HFFc6 (cell line): ENCODE measurements at places on chromosomes 1 and 21. TPM values are rescaled to one million over a fixed set of nuclear protein-coding genes. Genes with fewer than 3 reads are reported as not detected.

- no peaks in the 10 kb centered on the region; the same call in none of the 2 replicates for H3K27me3 ChIP-seq
- no peaks in the 10 kb centered on the region for H3K4me1 ChIP-seq
- H3K4me3 ChIP-seq: no peak overlapping the region
- H3K36me3 ChIP-seq: no peaks in the 10 kb centered on the region
- no peak overlapping the region for H3K27ac ChIP-seq
These were observed 300.3 kb downstream of the GRIK1 start for GRCh38 chr21:29639366-29640079.

Gene PROK1
- not detected in 3 replicates for total RNA-seq

Gene KLHDC9
- 2.1 to 3.4 TPM (median 2.1 TPM) in 3 replicates for total RNA-seq

GRCh38 chr21:36773995-36774394 lies 75.1 kb downstream of the SIM2 start:
- peaks cover 11% of the 10 kb centered on the region for H3K4me1 ChIP-seq
- H3K27me3 ChIP-seq: no peaks in the 10 kb centered on the region
- no peak for DNase-seq
- no peaks in the 10 kb centered on the region for H3K36me3 ChIP-seq

GRCh38 chr21:45074818-45075595 lies 627 bp downstream of the ADARB1 start:
- no peak overlapping the region for H3K27ac ChIP-seq
- H3K27me3 ChIP-seq: peaks cover 18% of the 10 kb centered on the region
- H3K4me3 ChIP-seq: peak overlapping the region; percentile 76
- H3K36me3 ChIP-seq: no peaks in the 10 kb centered on the region
- no peak for DNase-seq

Gene MPC2
- total RNA-seq: 106 to 116 TPM (median 109 TPM) in 3 replicates

- H3K36me3 ChIP-seq: no peaks in the 10 kb centered on the region
- peak overlapping the region; percentile 97 for H3K4me3 ChIP-seq
- DNase-seq: no peak
- peak overlapping the region; percentile 92 for H3K27ac ChIP-seq
These were observed 549 bp downstream of the PARS2 start for GRCh38 chr1:54763816-54764132.

DNA sequence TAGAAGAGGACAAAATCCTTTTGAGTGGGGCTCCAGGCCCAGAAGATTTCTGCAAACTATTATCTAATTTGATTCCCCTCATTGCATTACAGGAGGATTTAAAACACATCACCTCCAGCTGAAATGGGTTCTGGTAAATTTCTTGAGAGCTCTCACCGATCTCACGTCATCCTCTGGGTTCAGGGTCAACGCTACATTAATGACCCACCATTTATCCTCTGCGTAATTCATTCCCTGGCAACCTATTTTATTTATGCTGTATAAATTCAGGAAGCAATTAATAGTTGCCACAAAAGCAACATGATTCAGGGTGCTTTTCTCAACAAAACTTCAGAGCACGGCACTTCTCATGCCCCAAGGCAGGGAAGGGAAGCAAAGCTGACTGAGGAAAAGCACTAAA lies 38.9 kb downstream of the LMX1A start:
- DNase-seq: no peak
- H3K27me3 ChIP-seq: peaks cover 2% of the 10 kb centered on the region; the same call in 1 of the 2 replicates
- H3K4me3 ChIP-seq: no peak overlapping the region
- no peak overlapping the region for H3K27ac ChIP-seq
- H3K4me1 ChIP-seq: no peaks in the 10 kb centered on the region

DNA sequence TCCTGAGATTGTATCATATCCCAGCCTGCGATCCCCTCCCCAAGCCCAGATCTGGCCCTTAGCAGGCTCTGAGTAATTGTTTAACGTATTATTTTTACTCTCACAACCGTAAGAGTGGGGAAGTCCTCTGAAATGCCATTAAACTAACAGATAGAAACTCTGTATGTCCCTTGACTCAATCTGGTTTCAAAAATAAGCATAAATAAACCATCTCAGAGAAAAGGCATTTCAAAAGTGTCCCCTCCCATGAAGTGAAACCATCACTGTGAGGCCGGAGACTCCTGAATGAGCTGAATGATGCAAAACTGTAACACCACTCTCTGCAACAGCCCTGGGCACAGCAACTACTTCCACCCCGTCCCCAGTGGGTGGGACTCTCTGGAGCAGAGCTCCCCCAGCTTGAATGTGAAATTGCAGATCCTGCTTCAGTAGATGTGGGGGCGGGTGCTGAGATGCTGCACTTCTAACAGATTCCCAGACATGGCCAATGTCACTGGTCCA lies 104.1 kb downstream of the SYF2 start:
- H3K36me3 ChIP-seq: no peaks in the 10 kb centered on the region
- no peak overlapping the region for H3K27ac ChIP-seq
- H3K27me3 ChIP-seq: peaks cover 41% of the 10 kb centered on the region
- DNase-seq: no peak

DNA sequence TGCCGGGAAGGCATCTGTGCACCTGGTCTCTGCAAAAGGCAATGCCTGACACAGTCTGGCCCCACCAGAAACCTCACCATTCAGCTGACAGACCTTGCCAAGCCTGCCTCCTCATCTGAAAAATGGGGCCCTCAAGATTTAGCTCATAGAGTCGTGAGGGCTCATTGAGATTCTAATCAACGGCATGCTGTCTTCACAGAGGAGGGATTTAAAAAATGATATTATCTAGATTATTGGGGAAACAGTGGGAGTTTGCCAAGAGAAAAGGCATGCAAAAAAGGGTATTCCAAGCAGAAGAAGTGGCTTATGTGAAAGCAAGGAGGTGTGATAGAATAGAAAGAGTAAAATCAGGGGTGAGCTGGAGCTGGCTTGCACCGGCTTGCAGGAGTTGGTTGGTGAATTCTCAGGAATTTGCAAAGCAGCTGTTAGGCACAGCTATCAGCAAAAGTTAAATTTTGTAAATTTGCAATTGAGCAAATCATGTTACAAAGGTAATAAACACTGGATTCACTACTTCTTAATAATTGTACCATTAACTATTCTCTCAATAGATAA lies 91.7 kb upstream of the WNT4 start:
- no peak overlapping the region for H3K27ac ChIP-seq
- H3K36me3 ChIP-seq: no peaks in the 10 kb centered on the region
- H3K4me1 ChIP-seq: no peaks in the 10 kb centered on the region
- no peak for DNase-seq
- peaks cover 39% of the 10 kb centered on the region for H3K27me3 ChIP-seq
- no peak overlapping the region for H3K4me3 ChIP-seq

GRCh38 chr21:42563261-42563660 lies 49.6 kb downstream of the SLC37A1 start:
- H3K4me1 ChIP-seq: no peaks in the 10 kb centered on the region
- no peak for DNase-seq
- no peaks in the 10 kb centered on the region for H3K36me3 ChIP-seq
- peaks cover 2% of the 10 kb centered on the region for H3K27me3 ChIP-seq
- no peak overlapping the region for H3K4me3 ChIP-seq
- H3K27ac ChIP-seq: no peak overlapping the region
